Left ventricle myocardium inferior (tissue), 1 donor: ENCODE measurements at places on chromosomes 5 and 9.
A peak's percentile ranks its signal among the peaks of the same experiment; 100 is the strongest.

DNA sequence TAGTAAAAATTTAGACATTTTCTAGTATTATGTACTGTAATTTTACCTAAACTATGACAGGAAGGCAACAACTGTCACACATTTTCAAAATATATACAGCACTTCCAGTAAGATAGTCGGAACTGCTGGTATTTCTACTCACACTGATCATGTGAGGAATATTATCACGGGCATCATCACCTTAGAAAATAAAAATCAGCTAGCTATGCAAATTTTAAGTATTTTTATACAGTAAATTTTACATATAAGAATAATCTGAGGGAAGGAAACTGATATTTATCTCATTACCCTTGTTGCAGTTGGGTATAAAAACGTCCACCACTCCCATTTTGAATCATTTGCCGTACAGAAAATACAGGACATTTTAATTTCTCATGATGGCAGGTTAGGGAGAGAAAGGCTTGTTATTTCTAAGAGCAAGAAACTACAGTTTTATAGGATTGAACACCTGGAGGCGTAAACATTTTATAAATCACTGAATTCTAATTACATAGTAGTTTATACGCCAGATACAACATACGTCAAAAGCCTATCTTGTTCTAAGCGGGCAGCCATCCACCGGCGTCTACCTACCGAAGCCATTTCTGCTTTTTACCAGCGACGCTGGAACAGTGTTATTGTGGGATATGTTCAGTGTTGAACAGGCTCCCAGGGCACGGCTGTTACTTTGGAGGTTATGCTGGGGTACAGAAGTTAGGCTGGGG is 729 bp upstream of the TNPO1 start:
- DNase-seq, result no peak

- DNase-seq, result no peak
Measured at GRCh38 chr9:84111726-84112125, 131.1 kb downstream of the RMI1 start.

GRCh38 chr5:167652690-167653089 is 638.8 kb upstream of the WWC1 start:
- DNase-seq, result no peak

GRCh38 chr9:89684912-89685636 is 80.3 kb downstream of the GADD45G start:
- DNase-seq, result peak; percentile 74

DNA sequence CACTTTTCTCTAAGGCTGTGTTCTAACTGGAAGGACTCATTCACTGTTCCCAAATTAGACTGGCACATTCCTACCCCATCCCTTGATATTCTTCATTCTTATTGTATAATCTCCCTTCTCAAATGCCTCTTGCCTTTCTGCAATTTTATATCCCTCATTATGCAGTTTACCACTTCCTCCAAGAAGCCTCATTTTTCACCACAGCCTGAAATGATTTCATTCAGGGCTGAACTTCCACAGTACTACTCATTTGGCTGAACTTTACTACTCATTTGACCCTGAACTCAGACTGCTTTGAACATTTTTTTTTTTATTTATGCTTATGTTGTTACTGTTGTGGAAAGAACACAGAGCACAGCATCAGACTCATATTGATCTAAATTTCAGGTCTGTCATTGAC is 32.7 kb downstream of the GRIA1 start:
- DNase-seq, result no peak

- DNase-seq, result no peak
Measured at GRCh38 chr9:118596374-118597015, 772.7 kb downstream of the BRINP1 start.

DNA sequence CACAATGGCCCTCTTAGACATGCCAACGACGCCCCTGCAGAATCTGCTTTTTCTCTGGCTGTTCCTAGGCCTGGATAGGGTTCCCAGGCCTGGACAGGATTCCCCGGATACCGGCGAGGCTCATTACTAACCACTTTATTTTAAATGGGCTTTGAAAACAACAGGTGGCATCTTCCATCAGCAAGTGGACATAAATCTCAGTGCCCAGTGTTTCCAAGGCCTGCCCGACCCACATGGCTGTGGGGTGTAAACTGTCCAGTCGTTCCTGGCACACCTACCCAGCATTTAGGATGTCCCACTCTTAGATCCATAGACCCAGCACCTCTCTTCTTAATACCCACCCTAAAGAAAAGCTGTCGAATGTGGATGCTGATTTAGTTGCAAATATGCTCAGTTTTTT is 896 bp downstream of the CMBL start:
- DNase-seq, result no peak

- DNase-seq, result no peak
Measured at GRCh38 chr5:10528056-10528816, 35.6 kb upstream of the ANKRD33B start.

DNA sequence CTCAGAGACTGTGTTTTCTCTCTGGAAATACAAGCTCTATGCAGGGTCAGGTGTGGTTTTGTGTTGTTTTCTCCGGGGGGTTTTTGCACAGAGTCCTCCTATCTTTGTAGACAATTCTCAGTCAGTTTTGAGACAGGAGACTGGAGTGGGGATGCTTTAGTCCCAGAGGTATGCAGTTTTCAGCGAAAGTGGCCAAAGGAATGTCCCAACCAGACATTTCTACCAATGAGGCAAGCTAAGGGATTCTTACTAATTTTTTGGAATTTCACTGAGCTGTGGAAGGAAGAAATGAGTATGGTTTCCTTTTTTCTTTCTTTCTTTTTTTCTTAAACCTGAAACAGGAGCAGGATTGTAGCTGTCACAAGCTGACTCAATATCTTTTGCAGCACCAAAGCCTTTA is 35.3 kb upstream of the PLPP1 start:
- DNase-seq, result no peak

- DNase-seq, result no peak
Measured at GRCh38 chr9:96173640-96174039, 128.3 kb downstream of the HSD17B3 start.

- DNase-seq, result no peak
Measured at GRCh38 chr5:143080982-143081381, 310.8 kb downstream of the ARHGAP26 start.

DNA sequence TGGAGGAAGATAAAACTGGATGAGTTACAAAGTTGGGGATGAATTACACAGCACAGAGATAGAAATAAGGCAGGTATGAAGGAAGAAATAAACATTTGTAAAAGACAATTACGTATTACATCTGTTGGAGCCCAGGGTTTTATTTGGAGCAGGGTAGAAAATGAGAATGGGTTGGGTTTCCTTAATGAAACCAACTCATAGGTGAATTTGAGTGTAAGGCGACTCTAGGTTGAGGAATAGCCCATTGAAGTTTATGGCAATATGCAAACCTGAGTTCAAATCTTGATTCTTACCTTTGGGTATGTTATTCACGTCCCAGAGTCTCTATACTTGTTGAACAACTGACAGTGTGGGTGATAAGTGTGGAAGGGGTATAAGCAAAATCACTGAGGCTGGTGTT is 422.3 kb upstream of the WWC1 start:
- DNase-seq, result no peak

DNA sequence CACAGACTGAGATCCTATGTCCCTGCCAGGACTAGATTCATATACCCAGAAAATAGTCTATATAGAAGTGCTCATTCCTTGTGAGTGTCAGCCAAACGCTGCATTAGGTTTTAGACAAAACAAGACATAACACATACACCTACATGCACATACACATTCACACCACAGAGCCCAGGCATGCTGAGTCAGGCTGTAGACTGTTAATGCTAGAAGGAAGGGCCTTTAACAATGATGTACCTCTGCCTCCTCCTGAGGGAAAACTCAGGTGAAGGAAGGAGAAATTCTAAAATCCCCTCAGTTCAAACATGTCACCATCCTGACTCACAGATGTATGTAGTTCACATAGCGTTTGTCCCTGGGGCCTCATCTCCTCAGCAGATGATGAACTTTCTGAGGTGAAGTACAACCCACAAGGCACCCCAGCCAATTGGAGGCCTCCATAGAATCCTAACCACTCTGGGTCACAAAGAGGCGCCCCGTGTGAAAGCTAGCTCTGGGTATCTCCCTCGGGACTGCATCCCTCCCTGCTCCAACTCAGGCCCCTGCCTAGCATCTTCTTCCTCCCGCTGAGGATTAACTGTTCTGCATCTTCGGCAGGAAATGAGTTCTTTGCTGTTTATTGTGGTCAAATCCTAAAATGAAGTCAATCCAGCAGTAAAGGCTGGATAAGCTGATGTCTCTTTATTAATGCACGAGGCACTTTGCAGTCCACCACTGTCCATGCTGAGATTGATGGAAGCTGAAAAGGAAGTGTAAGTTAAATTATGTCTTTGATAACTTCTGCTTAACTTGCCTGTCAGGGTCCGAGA is 40.8 kb upstream of the FSTL4 start:
- DNase-seq, result no peak

DNA sequence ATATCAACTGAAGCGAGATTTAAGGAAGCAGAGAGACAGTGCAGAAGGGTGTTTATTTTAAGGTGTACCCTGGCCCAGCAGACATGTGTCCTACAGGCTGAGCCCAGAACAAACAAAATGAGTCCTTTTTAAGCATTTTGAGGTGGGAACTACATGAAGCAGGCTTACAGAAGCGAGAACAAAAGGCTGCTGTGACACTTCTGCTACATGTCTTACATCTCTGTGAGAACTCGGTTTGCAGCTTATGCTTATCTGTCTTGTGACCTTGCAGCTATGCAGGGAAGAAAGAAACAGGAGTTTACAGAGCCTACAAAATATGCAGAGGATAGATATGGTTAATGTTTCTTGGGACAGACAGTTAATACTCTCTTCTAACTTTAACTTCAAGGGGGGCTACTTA is 295.9 kb downstream of the CEMIP2 start:
- no peak for DNase-seq

GRCh38 chr9:25117791-25118190 is 560.5 kb downstream of the TUSC1 start:
- no peak for DNase-seq

DNA sequence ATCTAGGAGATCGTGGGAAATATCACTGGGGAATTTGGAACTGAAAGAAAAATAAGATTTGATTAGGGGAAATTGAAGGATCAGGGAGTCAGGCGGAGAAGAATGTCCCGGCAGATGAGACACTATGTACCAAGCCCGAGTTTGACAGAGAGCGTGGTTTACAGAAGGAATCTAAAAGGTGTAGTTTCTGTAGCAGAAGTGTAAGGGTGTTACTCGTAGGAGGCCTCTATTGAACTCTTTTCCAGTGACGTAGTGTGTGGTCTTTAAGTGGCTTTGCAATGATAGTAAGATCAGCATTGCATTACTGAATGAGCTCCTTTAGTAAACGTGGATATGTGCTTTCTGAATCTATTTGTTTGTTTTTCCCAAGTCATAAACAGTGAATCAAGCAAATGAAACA is 59.3 kb upstream of the CDKN2B start:
- DNase-seq, result no peak

DNA sequence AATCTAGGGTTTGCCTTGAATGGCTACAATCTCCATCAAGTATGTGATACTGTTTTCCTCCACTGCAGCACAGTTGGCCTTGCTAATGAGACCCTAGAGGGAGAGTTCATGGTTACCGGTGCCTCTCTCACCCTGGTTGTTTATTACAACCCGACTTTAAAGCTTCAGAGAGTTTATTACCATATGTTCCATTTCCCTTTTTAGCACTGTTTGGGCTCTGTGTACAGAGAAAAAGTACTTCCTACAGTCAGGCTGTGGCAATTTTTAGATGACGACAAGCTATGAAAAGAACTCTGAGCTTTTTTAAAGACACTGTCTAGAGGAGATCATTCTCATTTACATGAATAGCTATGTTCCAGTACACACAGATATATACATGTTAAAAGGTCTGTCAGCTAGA is 48.8 kb upstream of the PLCXD3 start:
- DNase-seq, result no peak

- DNase-seq, result no peak
Measured at GRCh38 chr9:112754578-112754977, 4.0 kb downstream of the SNX30 start.

- no peak for DNase-seq
Measured at GRCh38 chr9:82722051-82722450, 340.9 kb downstream of the RASEF start.

GRCh38 chr5:3794611-3795010 is 199.0 kb downstream of the IRX1 start:
- no peak for DNase-seq

GRCh38 chr9:73548201-73548600 is 396.5 kb downstream of the ANXA1 start:
- no peak for DNase-seq

DNA sequence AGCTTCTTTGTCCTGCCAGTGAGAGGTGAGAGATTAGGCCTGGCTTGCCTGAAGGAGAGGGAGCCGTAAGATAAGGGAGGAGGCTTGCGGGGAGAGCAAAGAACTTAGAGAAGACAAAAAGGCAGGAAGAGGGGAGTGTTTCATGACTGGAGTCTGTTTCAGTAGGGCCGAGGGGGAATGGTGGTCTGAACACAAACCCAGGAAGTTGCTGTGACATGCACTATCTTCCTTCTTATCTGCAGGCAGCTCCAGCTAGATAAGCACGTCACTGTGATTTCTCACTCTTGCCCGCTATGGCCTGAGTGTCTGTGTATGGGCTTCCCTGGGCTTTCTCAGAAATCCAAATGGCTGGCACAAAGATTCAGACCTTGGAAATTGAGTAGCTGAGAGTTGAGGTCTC is 307.5 kb upstream of the CLINT1 start:
- DNase-seq, result no peak

- no peak for DNase-seq
Measured at GRCh38 chr9:107675351-107676259, 186.0 kb upstream of the KLF4 start.

GRCh38 chr5:109694451-109694891 is 4.7 kb downstream of the MAN2A1 start:
- DNase-seq, result no peak

DNA sequence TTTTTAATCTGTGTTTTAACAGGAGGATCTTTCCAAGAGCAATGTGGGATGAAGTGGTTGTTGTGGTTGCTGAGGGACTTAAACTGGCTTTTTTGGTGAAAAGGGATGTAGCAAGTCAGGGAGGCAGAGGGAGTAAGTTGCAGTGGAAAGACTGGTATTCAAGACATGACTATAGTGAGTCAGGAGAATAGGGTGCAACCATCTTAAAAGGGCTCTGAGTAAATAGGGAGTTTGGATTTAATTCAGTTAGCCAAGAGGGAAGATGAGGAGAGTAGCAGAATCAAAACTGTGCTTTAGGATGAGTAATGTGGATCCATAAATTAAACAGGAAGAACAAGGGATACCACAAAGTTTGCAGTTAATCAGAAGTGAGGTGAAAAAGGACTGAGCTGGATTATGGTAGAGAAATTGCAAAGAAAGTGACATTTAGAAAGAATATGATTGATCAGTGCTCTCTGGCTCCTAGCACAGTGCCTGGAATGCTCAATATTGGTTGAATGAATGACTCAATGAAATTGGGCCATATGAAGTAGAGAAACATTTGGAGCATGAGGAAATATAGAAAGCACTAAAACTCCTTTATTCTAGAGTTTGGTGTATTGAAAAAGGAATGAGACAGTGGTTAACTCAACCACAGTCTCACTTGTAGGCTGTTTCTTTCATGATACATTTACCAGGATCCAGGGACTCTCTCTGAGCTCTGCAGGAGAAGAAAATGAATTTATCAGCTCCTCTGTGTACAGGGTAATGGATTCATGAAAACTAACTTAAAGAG is 5.1 kb downstream of the POLR3G start:
- DNase-seq, result no peak
